Activated T-helper 1 cell treated with anti-CD3 and anti-CD28 coated beads, Interleukin-12 subunit alpha, Interleukin-12 subunit beta, Interleukin-2, Interleukin-4 antibody, amounts not matched to agents 30 ng/mL and 10 ng/mL and 1 ng/mL, durations not matched to agents 14 hours and 24 hours and 36 hours (primary cell): ENCODE measurements at places on chromosomes 3 and 15.

DNA sequence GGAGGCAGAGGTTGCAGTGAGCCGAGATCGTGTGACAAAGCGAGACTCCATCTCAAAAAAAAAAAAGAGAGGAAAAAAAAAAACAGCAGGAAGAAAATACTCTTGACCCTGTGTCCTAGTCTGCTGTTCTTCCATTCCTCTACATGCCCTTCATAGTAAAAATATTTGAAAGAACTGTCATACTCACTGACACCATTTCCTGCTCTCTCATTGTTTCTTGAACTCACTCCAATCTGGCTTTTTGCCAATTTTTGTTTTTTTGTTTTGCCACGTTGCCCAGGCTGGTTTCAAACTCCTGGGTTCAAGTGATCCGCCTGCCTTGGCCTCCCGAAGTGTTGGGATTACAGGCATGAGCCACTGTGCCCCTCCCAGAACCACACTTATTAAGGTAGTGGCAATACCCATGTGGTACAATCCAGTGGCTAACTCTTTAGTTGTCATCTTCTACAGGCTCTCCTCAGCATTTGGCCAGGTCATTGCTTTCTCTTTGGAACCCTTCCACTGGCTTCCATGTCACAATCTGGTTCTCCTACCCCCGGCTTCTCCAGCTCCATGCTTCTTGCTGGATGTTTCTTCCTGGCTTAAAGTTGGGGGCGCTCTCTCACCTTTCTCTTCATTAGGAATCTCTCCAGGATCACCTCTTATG lies 238.2 kb upstream of the C2CD4B start:
- DNase-seq: no peak

DNA sequence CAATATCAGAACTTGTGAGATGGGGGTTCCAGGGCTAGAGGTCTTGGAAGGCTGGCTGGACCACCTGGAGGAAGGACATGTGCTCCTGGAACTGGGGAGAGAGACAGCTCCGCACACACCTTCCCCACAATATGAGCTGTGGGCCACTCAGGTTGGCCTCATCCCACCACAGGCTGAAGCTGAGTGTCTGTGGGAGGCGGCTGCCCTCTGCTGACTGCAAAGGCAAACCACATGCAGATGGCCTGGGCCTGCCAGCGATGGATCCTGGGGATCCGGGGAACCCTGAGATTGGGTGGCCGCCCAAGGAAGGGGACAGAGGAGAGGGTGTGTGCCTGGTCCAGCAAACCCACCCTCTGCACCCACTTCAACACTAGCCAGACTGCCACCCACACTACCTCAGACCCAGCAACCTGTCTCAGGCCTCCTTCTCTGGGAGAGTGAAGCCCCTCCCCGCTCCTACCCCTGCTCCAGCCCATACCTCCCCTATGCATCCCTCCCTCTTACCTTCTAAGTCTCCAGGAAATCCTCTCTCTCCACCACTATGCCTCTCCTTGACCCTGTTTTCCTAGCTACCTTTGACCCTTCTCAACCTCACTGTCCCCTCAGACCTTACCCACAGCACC lies 44.8 kb downstream of the CYP11A1 start:
- DNase-seq: peak; percentile 31

DNA sequence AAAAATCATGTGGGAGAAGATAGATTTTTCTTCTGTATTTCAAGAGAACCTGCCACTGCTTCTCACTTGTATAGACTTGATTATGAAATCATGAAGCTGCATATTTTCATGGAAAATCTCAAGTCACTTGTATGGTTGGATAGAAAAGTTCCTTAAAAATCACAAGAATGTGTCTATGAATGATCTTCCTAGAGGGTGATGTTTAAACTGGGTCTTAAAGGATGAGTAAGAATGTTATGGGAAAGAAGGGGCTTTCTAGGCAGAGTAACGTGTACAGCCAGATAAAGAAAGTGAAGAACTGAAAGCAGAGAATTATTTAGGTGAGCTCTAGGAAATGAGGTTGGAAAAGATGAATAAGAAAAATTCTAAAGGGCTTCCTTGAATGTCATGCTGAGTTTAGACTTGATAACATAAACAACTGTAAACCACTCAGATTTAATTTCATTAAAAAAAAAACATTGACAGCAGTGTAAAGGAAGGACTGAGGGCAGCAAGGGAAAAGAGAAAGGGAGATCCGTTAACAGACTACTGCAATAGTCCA lies 5.0 kb downstream of the CD47 start:
- no peak for DNase-seq

- no peak for DNase-seq
Observed at GRCh38 chr3:185733980-185734724, 90.7 kb downstream of the IGF2BP2 start.

DNA sequence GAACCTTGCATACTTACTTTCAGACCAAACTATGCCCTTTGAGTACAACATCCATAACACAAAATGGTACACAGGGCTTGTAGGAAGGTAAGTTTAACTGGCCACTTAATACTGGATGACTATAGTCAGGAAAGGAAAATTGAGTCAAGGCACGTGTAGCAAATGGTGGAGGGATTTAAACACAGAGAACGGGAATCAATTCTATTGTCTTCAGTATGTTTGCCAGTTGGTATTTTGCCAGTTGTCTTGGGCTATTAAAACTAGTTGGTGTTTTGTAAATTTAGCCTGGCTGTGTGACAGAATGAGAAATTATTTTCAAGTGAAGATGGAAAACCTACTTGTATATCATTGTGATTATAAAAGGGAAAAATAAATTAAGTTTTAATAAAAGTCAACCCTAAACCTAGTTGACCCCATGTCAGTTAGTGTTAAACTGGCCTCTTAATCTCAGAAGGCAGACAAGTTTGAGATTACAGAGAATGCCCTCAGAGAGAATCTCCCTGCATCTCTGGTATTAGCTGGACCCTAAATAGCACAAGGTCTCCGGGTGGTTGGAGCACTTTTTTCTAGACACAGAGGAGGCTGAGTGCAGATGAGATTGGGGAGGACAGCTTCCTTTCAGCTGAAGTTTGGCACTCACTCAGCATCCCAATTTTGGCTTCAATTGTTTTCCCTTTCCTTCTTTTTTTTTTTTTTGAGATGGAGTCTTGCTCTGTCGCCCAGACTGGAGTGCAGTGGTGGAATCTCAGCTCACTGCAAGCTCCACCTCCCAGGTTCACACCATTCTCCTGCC lies 91.2 kb downstream of the MB21D2 start:
- DNase-seq: no peak

GRCh38 chr3:109336291-109336861 lies 970 bp downstream of the DPPA4 start:
- DNase-seq: no peak

DNA sequence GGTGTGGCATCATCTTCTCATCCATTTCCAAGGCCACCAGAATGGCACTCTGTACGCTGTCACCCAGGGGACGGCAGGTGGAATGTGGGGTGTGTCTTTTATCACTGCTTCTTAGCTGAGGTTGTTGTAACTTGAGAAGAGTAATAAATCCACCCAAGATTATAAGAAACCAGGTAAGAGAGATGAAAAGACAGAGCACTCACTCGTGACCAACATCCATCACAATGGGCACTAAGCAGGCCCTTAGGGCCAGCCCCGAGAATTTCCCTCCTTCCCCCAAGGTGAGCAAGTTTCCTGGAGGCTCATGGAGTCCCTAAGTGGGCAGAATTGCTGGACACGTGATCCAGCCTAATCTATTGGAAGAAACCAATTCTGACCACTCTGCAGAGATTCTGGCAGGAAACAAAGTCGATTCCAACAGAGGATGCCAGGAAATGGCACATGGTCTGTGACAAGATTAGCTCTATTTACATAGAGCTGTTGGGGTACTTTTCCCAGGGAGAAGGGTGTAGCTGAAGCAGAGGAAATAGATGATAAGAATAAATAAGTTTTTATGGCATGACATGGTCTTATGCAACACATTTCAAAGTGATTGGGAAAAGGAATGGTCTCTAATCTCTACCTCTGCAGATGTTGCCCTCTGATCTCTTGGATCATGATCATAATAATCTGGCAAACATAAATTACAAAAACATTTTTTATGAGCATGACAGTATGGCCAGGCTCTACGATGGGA lies 22.5 kb downstream of the SLC6A20 start:
- DNase-seq: no peak
